ENCODE measurements at places on chromosomes 13 and 19. TPM values are rescaled to one million over a fixed set of nuclear protein-coding genes. Genes with fewer than 3 reads are reported as not detected.

TYROBP gene
- not detected for total RNA-seq

PRX gene
- 2.4 TPM for total RNA-seq

PDE4C gene
- total RNA-seq, result not detected

CYTH2 gene
- total RNA-seq, result 91.0 TPM

MBD3L3 gene
- total RNA-seq, result not detected

BRME1 gene
- total RNA-seq, result 1.4 TPM

ZNF442 gene
- 0.48 TPM for total RNA-seq

GIPR gene
- 0.76 TPM for total RNA-seq

Data from glomerular endothelial cell (primary cell).